Stimulated activated naive CD8-positive, alpha-beta T cell treated with anti-CD3 and anti-CD28 coated beads, Interleukin-15, amount 100 ng/mL, for 72 hours (primary cell): ENCODE measurements at places on chromosomes 2 and 18.
A peak's percentile ranks its signal among the peaks of the same experiment; 100 is the strongest.

- DNase-seq = no peak
These were observed 61.2 kb upstream of the ATL2 start for GRCh38 chr2:38438133-38438882.

GRCh38 chr2:156541706-156542105, 105.5 kb downstream of the GPD2 start:
- no peak for DNase-seq

DNA sequence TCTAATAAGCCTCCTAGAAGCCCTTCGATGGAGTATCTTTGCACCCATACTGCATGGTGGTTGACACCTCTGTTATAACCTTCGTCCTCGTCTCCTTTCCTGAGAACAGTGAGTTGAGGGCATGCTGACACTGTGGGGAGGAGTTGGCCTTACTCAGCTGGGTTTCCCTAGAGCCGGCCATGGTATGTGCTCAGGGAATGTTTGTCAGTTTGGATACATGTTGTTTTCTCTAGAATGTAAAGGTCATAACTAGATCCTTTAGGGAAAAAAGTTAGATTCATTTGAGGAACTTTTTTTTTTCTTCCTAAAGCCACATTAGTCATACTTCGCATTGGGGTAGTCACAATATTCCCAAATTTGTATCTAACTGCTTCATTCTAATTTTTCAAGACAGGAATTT, 106.0 kb upstream of the FOSL2 start:
- no peak for DNase-seq

DNA sequence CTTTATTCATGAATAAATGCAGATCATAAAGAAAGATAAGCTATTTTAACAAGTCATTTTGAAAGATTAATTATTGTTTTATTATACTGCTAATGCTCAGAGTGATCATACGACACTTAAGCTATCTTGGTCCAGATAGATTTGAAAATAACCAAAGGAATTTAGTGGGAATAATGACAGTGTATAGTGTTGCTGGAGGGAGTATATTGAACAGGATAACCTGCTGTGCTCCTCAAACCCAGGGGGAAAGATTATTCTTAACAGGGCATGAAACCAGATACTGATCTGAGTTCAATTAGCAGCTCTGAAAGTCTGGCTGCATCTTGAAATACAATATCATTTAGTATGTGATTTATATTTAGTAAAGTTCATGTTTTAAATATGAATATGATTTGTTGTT, 216.3 kb upstream of the ITGA4 start:
- no peak for DNase-seq

- DNase-seq = no peak
These were observed at the start of gene EMILIN1 for GRCh38 chr2:27078267-27079194. Gene EMILIN1 (plus strand): TSS chr2:27078615. CDS start chr2:27079066, 451 bp downstream.

DNA sequence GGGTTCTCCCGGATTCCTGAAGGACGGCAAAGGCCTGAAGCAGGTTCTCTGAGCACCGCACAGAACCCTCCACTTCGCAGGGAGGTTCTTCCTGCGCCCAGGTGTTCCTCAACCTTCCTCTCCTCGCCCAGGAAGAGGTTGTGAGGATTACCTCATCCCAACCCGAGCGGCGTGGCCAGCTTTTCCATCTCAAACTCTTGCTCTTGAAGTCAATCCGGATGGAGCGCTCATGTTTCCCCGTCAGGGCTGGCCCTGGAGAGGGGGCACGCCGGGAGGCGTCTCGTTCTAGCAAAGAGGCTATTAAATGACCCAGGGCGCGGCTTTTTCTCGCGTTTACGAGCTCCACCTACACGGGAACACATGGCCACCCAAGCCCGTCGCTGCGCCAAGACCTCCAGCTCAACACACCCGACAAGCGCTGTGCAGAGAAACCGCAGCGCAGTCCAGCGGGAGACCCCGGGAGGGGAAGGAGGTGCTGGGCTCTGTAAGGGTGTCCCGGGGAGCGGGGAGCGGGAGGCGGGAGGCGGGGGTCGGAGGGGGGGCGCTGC, 540 bp upstream of the RAB10 start:
- DNase-seq = no peak

DNA sequence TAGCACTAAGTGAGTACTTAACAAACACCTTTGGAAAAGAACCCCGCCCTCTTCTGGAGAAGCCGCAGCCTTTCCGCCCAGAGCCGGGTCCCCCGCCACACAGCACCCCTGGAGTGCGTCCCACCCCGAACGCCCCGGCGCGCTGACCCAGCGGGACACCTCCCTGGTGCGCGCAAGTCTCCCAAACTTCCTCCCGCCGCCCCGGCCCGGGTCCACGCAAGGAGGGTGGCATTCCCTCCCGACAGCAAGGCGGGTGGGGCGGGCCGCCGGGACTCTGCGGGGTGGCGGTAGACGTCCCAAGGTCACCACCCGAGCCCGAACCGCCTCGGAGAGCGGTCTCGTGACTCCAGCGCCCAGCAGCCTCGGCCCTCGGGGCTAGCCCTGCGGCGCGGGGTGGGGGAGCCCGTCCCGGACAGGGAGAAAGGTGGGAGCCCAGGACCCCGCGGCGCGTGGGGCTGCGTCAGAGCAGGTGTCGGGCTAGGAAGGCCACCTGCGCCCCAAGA, 598 bp downstream of the CCDC93 start:
- peak; percentile 35 for DNase-seq

DNA sequence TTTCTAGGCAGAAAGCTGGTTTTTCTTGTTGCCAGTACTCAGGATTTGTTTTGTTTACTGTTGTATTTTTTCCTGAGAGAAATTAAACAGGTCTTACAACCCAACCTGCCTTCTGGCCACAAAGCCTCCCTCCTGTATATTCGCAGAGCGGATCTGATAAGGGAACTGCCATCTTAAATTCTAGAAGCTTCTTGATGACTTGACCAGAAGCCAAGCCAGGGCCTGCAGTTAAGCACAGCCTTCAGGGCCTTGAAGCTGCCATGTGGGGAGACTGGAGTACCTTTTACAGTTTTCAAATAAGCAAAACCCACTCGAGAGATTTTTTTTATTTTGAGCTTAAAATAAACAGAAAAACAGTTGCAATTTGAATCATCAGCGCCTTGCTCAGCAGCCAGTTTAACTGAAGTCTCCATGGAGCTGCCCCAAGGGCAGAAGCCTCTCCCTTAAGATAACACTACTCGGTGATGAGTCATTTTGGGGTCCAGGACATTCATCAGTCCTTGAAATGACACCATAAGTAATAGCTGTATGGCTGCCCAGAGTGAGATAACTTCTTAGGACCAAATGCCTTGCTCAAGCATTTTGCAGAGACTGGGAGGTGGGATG, 51.5 kb upstream of the PHLPP1 start:
- no peak for DNase-seq

- no peak for DNase-seq
These were observed 48.2 kb upstream of the KDM3A start for GRCh38 chr2:86392873-86393518.

- no peak for DNase-seq
These were observed 6.5 kb downstream of the PLEK start for GRCh38 chr2:68371581-68371980.

GRCh38 chr2:241213041-241213440, 24.6 kb downstream of the ANO7 start:
- no peak for DNase-seq

DNA sequence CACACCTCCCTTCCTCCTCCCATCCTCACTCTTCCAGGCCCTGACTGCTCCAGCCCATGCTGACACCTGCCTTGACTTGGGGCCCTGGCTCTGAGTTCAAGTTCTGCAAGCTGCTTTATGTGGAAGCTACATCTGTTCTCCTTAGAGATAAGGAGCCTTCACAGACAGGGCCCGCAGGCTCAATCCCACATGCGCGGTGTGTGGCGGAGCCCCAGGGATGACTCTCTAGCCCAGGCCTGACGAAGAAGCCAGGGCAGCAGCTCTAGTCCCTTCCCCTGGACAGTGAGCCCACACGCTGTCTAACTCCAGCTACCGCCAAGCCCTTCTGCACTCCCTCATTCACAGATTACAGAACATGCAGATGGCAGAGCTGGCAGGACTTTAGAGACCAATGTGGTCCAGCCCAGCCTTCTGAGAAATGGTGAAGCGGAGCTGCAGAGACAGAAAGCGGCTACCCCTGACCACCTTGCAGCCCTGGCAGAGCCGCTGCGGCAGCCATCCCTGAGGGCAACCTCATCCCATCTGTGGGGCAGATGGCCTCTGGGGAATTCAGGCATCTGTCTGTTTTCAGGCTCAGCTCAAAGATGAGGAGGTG, 304.3 kb downstream of the CELF4 start:
- DNase-seq = no peak

DNA sequence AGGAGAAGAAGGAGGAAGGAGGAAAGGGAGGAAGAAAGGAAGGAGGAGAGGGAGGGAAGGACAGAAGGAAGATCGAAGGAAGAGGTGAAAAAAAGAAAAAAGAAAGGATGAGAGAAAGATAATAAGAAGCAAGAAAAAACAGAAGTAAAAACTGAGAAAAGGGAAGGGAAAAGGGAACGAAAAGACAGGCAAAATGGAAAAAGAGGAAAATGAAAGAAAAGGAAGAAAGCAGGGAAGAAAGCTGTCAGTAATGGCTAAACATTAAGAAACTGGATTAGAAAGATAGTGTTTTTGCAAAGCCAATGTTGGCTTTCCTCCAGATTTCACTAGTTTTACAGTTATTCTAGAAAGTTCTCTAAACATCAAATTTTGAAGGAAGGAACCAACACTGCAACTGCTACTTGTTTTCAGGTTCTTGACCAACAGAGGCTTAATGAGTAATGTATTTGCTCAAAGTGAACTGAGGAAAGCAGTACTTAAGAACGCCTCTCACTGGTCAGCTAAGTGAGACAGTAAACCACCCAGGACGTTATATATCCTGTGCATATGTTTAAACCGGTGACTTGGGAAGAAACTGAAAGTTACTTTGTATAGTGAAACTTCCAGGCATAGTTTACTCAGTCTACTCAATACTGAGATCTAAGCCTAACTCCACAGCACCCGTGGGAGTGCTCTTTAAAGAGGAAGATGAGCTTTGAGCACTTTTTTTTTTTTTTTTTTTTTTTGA, 286.2 kb upstream of the TRIB2 start:
- DNase-seq = peak; percentile 14

- no peak for DNase-seq
These were observed 60.0 kb upstream of the OTOF start for GRCh38 chr2:26537826-26538475.

DNA sequence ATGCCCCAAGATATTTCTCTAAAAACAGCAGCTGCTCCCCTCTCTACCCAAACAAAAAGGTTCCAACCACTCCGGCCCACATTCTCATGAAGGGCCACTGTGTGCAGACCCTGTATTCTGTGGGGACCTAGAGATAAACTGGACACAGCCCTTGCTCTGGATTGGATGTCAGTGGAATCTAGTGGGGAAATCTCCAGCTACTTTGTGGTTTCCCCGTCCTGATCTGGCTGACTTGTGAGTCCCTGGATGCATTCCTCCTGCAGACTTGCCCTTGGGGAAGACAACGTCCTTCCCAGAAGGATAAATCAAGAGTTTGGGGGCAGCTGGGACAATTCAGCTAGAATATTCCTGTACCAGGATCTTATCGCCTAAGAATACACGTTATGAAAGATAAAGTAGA, 151.1 kb downstream of the FSHR start:
- DNase-seq = no peak

DNA sequence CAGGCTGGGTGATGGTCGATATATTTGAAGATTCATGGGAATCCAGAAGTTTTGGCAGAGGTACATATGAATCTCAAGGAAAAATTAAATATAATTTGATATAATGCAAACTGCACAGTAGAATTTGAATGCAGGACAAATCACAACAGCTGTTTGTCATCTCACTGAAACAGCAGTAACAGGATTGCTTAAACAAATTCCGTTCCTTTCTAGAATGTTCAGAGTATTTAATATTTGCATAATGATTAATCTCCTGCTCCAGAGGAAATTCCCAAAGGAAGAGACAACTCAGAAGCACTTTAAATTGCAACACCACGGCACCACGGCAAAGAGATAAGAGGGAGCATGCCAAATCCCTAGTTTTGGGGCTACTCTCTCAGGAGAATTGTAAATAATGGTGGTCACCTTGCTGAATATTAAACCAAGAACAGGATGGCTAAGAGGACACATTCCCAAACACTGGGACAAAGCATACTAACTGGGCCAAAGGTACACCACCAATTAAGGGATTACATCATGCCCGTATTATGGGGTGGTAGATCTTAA, 67.8 kb upstream of the MAP4K3 start:
- DNase-seq = no peak

GRCh38 chr2:28716265-28716865, 35.3 kb upstream of the PPP1CB start:
- DNase-seq = no peak

DNA sequence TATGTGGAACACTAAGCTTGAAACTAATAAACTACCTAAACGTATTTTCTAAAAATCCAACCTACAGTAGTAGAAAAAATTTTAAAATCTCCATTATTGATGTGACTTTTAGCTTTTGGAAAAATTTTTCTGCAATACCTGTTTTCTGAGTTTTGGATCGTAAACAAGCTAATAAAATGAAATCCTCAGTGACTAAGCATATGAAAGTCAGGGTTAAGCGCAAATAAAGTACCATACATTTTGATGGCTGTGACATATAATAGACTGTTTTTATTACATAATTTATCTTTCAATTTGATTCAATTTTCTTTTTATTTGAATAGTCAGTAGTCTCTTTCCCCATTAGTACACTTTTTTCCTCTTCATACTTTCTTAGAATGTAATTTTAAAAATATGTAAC, 683.6 kb downstream of the NUP35 start:
- no peak for DNase-seq

- no peak for DNase-seq
These were observed 22.2 kb downstream of the SKA1 start for GRCh38 chr18:50397023-50397422.

- DNase-seq = no peak
These were observed 124.7 kb downstream of the QPCT start for GRCh38 chr2:37469126-37469525.

GRCh38 chr2:4020153-4020552, 316.8 kb downstream of the DCDC2C start:
- DNase-seq = no peak

- no peak for DNase-seq
These were observed 63.2 kb downstream of the POLE4 start for GRCh38 chr2:75021672-75022071.

GRCh38 chr2:44844651-44845270, 96.7 kb upstream of the SIX3 start:
- no peak for DNase-seq

DNA sequence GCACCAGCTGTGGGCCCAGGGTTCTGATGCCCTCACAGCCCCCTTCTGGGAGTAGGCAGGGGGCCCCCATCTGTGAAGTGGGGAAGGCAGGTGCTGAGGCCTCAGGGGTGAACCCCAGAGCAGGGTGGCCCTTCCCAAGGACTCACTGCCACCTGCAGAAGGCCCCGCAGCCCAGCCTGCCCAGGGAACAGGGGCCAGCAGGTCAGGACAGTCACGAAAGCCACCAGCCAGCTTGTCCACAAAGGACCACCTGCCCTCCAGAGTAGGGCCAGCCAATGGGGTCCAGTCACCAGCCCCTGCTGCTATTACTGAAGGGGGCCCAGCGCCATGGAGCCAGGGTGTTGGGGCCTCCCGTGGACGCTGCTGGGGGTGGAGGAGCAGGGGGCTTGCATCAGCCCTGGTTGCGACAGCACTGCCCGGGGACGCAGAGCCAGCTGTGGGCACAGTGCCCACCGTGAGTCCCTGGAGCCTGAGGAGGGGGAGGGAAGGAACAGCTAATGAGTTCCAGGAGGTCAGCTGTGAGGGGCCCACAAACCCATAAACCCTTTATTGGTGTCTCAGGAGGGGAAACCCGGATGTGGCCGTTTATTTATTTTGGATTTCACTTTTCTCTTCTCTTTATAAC, 11.5 kb upstream of the SNED1 start:
- no peak for DNase-seq

- DNase-seq = no peak
These were observed 310.7 kb downstream of the TNS1 start for GRCh38 chr2:217691920-217692666.

- no peak for DNase-seq
These were observed 606 bp downstream of the AGBL5 start for GRCh38 chr2:27051902-27052645.
